Naive B cell (primary cell): ENCODE measurements at places on chromosomes 4 and X. TPM values are rescaled to one million over a fixed set of nuclear protein-coding genes. Genes with fewer than 3 reads are reported as not detected.

The HS6ST2 gene
- not detected for polyA plus RNA-seq

The GLUD2 gene
- polyA plus RNA-seq, result 0.55 TPM

DNA sequence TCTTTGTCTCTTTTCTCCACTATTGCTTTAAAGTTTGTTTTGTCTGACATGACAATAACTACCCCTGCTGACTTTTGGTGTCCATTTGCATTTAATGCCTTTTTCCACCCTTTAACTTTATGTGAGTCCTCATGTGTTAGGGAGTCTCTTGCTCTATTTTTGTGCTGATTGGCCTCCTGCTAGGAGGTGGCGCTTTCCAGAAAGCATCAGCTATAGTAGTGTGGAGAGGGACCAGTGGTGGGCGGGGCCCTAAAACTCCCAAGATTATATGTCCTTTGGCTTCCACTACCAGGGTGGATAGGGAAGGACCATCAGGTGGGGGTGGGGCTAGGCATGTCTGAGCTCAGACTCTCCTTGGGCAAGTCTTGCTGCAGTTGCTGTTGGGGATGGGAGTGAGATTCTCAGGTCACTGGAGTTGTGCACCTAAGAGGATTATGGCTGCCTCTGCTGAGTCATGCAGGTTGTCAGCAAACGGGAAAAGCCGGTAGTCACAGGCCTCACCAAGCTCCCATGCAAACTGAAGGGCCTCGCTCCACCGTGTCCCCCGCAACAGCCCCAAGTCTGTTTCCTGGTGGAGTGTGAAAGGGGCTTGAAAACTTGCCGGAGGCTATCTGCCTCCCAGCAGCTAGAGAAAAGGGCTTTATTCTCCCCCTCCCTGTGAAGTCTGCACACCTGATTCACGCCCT is 156.3 kb downstream of the CPEB2 start:
- H3K4me3 ChIP-seq, result no peak overlapping the region
- no peaks in the 10 kb centered on the region for H3K4me1 ChIP-seq
- DNase-seq, result peak; percentile 1
- peaks cover 23% of the 10 kb centered on the region for H3K27me3 ChIP-seq
- H3K27ac ChIP-seq, result no peak overlapping the region
- H3K36me3 ChIP-seq, result no peaks in the 10 kb centered on the region

The DUX4 gene
- polyA plus RNA-seq, result not detected

DNA sequence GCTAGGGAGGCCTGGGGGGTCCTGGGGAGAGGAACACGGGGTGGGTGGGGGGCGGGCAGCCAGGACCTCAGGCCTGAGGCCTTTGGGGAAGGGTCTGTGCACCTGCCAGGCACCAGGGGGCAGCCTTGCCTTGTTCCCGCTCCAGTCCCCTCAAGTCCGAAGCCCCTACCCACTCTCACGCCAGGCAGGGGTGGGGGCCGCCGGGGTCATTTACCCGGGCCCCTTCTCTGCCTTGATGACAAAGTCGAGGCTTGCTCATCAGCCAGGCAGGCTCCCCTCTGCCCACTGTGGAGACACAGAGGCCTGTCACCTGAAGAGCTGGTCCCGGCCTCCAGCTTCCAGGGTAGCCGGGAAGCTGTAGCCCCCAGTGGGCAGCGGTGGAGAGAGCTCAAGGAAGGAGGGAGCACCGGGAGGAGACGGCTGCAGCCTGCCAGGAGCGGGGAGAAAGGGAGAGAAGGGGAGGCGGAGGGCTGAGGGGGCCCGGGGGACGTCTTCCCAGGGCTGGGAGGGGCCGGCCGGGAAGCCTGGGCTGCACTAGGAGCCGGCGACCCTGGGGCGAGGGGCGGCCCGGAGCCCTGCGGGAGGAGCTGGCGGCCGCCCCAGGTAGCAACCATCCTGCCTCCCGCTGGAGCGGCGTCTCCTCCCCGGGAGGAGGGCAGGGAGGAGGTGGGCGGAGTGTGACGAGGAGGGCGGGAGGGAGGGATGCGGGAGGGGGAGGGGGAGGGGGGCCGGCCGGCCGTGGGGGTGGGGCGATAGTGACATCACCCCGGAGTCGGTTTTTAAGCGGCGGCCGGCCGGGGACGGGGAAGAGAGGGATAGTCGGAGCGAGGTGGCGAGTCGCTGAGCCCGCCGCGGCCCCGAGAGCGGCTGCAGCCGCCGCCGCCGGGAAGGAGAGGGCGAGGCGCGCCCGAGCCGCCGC is at the start of gene SLC6A8:
Gene SLC6A8 (plus strand): TSS at position 806 of the 919 bp plus-strand sequence. CDS start 649 bp downstream, outside the sequence.
- H3K4me3 ChIP-seq, result peak within 1 kb of the TSS; percentile 91
- no peak within 1 kb of the TSS for H3K27ac ChIP-seq
- no peaks in the 10 kb centered on the region for H3K36me3 ChIP-seq
- DNase-seq, result peak; percentile 32
- peaks cover 10% of the 10 kb centered on the region for H3K4me1 ChIP-seq

The PNPLA4 gene
- polyA plus RNA-seq, result 22.4 TPM

- no peaks in the 10 kb centered on the region for H3K4me1 ChIP-seq
- H3K36me3 ChIP-seq, result no peaks in the 10 kb centered on the region
- peaks cover 39% of the 10 kb centered on the region for H3K27me3 ChIP-seq
- H3K27ac ChIP-seq, result no peak overlapping the region
- no peak for DNase-seq
Observed at GRCh38 chr4:7154351-7154981, 37.9 kb upstream of the SORCS2 start.

DNA sequence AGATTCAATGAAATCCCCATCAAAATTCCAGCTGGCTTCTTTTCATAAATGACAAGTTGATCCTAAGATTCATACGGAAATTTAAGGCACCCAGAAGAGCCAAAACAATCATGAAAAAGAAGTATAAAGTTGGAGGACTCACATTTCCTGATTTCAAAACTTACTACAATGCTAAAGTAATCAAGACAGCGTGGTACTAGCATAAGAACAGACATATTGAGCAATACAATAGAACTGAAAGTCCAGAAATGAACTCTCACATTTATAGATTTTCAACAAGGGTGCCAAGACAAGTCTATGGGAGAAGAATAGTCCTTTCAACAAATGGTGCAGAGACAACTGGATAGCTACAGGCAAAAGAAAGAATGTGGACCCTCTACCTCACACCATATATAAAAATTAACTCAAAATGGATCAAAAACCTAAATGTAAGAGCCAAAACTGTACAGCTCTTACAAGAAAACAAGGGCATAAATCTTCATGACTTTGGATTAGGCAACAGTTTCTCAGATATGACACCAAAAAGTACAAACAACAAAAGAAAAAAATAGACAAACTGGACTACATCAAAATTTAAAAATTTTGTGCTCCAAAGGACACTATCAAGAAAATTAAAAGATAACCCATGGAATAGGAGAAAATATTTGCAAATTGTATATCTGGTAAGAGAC is 28.5 kb downstream of the SASH3 start:
- H3K27ac ChIP-seq, result no peak overlapping the region
- peaks cover 20% of the 10 kb centered on the region for H3K4me1 ChIP-seq
- no peak for DNase-seq
- H3K27me3 ChIP-seq, result no peaks in the 10 kb centered on the region
- H3K4me3 ChIP-seq, result no peak overlapping the region
